COLO829 (cell line): ENCODE measurements at places on chromosomes 6 and 20.

GRCh38 chr20:36587388-36588070, 14.1 kb downstream of the TGIF2 start:
- no peak for DNase-seq

DNA sequence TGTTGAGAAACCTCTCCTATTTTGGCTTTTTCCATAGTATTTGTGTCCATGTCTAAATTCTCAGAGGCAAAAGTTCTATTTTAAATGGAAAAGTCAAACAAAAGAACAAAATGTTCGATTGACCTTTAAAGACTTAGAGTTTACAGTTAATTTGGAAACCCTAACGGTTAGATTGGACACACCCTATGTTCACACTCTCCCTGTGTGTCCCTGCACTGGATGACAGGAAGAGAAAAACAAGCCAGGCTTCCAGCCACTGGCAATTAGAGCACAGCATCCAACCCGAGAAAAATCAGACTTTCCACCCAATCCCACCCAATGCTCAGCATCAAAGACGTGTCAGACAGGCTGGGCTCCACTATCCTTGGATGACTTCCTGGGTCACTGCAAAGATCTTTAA, 241.3 kb downstream of the TBXT start:
- DNase-seq: no peak

DNA sequence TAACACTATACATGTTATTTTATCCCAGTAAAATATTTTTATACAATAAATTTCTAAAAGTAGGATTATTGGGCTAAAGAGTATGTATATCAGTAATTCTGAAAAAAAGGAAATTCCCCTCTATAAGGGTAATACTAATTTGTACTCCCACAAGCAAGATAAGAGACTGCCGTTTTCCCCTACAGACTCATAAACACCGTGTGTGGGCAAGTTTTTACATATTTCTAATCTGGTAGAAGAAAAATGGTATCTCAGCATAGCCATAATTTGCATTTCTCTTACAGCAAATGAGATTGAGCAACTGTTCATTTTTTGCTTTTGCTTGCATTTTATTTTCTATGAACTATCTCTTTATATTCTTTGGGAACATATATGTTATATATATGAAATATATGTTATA, 26.0 kb upstream of the MYMX start:
- DNase-seq: no peak

- no peak for DNase-seq
Measured at GRCh38 chr20:12372557-12372956, 454.9 kb downstream of the BTBD3 start.

- no peak for DNase-seq
Measured at GRCh38 chr6:11273406-11274065, 41.1 kb upstream of the NEDD9 start.

GRCh38 chr6:818196-818595, 125.3 kb upstream of the EXOC2 start:
- DNase-seq: no peak
